ELR (cell line): ENCODE measurements at places on chromosomes 13 and 19.

- DNase-seq = no peak
These were observed 27.8 kb downstream of the OPA3 start for GRCh38 chr19:45556835-45557234.

GRCh38 chr19:1225440-1226226 is 12.2 kb downstream of the CBARP start:
- DNase-seq = no peak

- peak; percentile 15 for DNase-seq
These were observed 695 bp downstream of the TICAM1 start for GRCh38 chr19:4830768-4831265.

GRCh38 chr19:15091918-15092753 is 10.1 kb downstream of the OR1I1 start:
- peak; percentile 83 for DNase-seq

- no peak for DNase-seq
These were observed 9.9 kb downstream of the PPFIA3 start for GRCh38 chr19:49129238-49129583.

DNA sequence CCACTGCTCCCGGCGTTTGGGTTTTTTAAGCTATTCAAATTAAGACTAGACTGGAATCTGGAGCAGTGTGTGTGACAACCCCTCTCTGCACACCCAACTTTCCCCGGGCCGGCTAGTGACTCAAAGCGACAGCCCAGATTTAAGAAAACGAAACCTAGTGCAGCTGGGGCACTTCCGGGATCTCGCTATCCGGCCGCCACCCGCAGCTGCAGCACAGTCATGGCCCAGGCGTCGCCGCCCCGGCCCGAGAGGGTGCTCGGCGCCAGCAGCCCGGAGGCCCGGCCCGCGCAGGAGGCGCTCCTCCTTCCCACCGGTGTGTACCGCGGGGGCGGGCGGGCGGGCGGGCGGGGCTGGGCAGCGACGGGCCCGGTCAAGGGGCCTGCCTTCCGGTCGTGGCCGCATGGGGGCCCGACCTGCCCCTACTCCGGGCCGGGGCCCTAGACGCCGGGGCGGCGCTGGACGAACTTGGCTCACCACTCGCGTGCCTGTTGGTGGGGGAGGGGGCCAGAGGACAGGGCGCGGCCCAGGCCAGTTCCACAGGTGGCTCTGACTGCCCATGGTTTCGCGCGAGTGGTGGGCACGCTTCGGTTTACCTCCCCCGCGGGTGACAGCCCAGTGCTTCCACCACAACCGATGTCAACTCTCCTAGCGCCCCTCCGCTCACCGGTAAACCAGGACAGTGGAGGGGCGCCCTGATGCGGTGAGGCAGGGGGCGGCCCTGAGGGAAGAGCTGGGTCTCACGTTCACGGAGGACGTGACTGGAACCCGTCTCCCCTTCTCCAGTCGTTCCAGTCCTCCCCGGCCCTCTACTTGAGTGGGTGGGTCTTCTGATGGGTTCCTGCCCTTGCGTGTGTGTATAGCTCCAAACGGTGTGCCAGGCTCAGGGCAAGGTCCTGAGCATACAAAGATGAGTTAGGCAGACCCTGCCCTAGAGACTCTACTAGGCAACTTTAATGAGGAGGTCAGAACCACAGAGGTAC is at the start of gene PHF11:
TSS of gene PHF11 (plus strand) at position 171 of the 980 bp plus-strand sequence. CDS start at position 220, 49 bp downstream.
- DNase-seq = peak; percentile 87

DNA sequence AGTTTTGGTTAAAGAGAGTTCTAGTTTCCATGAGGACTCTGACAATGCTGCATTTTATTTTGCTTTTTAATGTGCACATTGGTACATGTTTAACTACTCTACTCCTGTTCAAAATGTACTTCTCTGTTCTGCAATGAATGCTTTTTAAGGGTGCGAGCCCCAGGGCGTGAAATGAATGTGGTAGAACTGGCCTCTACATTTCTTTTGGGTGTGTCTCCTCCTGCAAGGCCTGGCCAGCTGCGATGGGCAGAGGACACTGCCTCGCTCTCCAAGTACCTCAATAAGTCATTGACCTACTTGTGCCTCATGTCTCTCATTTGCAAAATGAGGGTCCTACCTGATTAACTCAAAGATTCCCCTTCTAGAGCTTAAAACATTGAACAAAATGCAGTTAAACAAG is 6.7 kb downstream of the RGS9BP start:
- DNase-seq = no peak
